ENCODE measurements at places on chromosomes 3 and 15. TPM values are rescaled to one million over a fixed set of nuclear protein-coding genes. Genes with fewer than 3 reads are reported as not detected.

GPR15 gene
- 0.59 TPM for total RNA-seq

EFCAB12 gene
- 1.0 TPM for total RNA-seq

DNA sequence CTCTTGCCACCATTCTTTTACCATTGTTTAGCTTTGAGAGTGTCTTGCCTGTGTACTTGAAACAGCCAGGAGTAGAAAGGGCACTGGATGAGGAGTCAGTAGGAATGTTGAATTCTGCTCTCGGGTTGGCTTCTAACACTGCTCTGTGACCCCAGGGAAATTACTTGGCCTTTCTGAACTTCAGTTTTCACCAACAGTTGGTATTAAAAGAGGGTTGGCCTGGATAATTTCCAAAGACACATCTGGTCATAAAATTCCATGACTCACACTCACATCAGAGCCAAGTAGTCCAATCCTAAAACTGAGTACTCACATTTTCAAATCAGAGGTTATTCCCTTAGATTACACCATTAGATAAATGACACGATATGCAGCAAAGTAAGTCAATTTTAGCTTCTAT, 141.6 kb downstream of the ECT2 start:
- DNase-seq = no peak

DNA sequence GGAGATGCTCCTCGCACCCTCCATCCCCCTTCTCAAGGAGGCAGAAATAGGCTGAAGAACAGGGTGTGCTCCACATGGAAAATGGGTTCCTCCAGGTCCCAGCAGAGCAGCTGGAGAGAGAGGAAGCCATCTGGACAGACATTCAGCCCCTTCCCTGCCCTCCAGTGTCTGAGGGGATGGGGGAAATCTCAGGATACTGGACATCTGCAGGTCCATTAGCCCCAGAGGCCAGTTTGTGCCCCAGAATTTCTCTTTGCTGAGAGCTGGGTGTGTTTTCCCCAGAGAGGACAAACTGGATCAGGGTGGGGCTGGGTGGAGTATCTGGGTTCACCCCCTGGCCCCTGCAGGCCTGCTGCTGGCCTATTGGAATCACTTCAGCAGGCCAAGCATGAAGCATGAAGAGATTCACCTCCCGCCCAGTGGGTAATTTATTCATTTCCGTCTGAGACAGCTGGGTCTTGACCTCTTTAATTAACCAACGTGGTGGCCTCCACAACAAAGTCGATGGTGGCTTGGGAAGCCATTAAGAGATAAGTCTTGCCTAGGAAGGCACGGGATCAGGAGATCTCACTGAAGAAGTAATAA, 4.6 kb downstream of the FAM3D start:
- DNase-seq = no peak

GRCh38 chr3:42376344-42376798, 34.0 kb downstream of the LYZL4 start:
- DNase-seq = peak; percentile 71

All from breast epithelium (tissue), 4 donors.